Stimulated activated CD8-positive, alpha-beta memory T cell treated with anti-CD3 and anti-CD28 coated beads, Interleukin-7, amount 100 ng/mL, for 24 hours (primary cell): ENCODE measurements at places on chromosomes 13 and 19.

- DNase-seq, result no peak
These were observed 214.6 kb downstream of the RBM26 start for GRCh38 chr13:79191501-79191900.

- no peak for DNase-seq
These were observed 29.7 kb upstream of the SOHLH2 start for GRCh38 chr13:36244073-36244472.

- DNase-seq, result no peak
These were observed 17.3 kb downstream of the NUFIP1 start for GRCh38 chr13:44971656-44972595.

DNA sequence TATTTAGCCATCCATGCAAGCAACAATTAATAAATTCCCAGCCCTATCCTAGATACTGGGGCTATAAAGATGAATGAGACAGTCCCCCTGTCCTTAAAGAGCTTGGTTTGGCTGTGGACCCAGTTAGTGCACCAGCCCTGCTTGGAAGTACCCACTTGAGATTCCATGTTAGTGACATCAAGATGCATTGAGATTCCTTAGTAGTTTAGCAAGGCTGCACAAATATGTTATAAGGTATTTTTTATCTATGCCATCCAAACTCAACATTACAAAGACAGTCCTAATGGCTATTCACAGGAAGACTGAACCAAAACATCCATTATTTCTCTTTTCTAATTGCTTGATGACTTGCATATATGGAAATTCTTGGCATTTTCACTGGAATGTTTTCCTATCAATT, 48.8 kb upstream of the RAP2A start:
- no peak for DNase-seq

- no peak for DNase-seq
These were observed 84.8 kb downstream of the SLC25A15 start for GRCh38 chr13:40874138-40874779.
